Left renal pelvis (tissue), 4 donors: ENCODE measurements at places on chromosomes 7 and 10.

DNA sequence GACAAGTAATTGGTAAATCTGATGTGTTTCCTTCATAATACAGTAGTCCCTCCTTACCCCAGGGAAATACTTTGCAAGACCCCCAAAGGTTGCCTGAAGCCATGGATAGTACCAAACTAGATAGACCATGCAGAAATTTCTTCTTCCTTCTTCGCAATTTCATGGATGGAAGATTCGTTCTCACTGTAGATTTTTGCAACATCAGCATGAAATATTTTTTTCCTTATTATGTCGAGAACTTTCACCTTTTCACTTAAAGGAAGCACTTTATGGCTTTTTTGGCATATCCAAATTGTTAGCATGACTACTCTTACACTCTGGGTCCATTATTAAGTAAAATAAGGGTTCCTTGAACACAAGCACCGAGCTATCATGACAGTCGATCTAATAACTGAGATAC is 333.2 kb downstream of the LHFPL3 start:
- DNase-seq: no peak

DNA sequence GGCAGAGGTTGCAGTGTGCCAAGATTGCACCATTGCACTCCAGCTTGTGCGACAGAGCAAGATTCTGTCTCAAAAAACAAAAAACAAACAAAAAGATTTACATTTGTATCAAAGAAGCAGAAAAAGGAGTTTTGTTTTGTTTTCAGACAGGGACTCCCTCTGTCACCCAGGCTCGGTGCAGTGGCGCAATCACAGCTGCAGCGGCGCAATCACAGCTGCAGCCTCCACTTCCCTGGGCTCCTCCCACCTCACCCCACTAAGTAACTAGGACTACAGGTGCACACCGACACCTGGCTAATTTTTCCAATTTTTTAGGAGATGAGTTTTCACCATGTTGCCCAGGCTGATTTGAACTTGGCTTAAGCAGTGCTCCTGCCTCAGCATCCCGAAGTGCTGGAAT is 1.8 kb downstream of the ARMC10 start:
- DNase-seq: no peak

GRCh38 chr10:13669901-13670300 is 83.1 kb downstream of the PRPF18 start:
- DNase-seq: no peak

DNA sequence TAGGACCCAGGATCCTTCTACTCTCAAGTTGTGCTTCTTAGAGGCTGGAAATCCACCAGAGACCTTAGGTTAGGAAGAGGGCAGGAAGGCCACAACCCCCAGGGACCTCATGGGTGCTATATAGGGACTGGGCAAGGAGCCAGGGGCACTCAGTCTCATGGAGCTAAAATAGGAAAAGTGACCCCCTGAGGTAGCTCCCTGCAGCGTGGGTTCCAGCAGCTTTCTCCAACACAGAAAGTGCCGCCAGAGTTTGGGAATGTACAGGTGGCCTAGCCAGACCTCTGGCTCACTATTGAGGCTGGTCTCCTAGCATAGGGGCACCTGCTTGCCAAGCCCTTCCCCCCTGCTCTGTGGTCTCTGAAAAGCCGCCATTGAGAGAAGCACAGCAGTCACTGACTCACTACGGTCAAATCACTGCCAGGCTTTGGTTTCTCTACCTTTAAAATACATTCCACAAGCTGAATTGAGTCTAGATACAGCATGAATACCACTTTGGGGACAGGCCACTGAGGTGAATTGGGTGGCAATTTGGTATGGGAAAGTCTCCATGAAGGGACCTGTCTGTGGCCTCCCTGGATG is 333.2 kb upstream of the PODXL start:
- no peak for DNase-seq

GRCh38 chr7:76395965-76396726 is 13.4 kb downstream of the SSC4D start:
- no peak for DNase-seq

DNA sequence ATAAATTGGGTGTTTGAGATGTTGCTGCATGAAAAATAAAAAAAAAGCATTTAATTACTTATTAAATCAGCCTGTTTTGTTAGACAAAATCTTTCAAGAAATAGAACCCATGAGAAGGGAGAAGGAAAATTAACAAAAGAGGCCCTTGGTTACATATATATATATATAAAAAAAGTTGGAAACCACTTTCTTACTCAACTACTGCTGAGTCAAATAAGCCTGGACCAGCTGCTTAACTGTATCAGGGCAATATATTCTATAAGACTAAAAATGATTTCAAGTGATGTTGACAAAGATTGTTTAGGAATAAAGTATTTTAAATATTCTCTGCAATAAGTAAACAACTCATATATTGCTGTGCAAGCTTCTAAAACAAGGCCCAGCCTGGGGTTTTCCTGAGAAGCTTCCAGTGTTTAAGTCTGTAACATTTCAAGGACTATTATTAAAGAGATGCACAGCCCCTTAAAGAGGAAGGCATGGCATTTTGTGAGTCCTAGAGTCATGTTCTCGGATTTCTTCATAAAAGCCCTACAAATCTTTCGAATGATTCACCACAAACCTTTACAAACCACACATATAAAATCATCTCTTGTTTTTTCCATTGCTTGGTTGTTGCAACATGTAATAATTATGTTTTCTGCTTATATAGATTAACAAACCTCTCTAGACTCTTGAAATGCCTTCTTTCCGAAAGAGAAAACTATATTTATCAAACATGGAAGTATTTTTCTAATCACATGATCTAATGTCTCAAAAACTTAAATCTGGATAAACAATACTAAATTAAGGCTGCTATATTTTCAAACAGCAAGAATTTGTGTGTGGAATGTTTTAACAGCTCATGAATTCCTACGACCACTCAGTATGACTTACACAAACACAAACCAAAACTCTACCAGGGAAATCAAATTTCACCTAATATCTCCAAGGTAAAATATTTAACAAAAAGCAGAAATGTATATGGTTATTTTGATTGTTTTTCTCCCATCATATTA is 14.3 kb downstream of the JAZF1 start:
- DNase-seq: no peak

DNA sequence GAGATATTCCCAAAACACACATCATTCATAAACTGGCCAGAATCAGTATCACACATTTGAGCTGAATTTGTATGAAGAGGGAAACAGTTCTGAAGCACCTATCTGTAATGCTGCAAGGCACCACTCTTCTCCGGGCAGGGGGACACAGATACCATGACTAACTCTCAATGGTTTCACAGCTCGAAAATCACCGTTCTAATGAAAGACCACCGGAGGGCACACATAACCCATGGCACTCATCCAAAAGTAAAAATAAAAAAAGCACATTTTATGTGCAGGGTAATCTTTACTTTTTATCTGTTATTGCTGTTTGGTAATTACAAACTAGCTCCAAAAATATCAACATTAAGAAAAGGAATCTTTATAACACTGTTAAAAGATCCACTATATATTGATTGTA is 137.5 kb downstream of the PARD3 start:
- no peak for DNase-seq

GRCh38 chr7:5088906-5089305 is 43.2 kb downstream of the RBAK start:
- DNase-seq: no peak

DNA sequence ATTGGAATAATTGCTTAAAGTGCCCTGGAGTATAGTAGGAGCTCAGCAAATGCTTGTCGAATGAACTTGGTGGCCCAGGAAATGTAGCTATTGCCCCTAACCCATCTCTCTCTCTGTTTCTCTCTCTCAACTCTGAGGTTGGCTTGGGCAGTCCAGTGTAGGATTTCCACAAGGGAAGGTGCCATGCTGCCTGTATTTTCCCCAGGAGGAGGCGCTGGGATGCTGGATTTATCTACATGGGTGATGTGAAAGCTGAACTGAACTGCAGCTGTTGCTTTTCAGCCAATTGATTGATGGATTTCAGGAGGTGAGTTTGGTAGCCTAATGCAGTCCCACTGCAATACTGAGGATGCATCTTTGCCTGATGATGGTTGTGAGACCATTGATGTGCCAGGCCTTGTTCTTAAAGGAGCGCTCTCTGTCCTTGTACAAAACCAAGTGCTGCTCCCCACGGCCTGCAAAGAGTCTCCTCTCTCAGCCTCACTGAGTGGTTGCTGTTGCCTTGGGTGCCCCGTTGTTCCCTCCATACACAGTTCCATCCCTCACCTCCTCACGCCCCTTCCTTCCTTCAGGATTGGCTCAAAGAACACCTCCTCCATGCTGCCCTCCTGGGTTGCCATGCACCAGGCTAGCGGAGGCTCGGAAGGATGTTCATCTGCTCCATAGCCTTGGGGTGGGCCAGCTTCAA is 200.6 kb downstream of the GLRX3 start:
- no peak for DNase-seq

GRCh38 chr10:118356628-118357027 is 14.5 kb upstream of the FAM204A start:
- DNase-seq: no peak

- DNase-seq: no peak
These were observed 981.5 kb downstream of the SORCS1 start for GRCh38 chr10:106183041-106183440.

DNA sequence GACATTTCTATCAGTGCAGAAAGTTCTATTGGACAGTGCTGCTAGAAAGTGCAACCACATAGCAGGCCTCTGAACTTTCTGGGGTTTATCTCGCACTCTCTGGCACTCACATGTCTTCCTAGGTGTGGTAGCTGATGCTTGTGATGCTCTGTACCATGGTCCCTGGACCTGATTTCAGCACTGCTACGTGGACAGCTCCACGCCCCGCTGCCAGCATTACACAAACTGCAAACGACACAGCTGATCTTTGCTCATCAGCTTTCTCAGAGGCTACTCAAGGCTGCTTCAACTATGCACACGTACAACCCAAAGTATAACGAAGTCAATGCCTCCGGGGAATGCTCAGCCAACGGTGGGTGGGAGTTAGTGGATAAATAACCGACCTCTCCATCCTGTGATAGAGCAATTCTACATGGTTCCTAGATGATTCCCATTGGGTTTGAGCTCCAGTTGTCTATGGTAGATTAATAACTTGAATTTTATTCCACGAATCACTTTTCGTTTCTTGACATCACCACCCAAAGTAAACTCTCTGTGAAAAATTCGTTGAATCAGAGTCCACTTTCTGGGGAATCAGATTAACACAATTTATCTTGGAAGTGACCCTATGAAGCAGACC is 302.5 kb downstream of the ACTR3B start:
- no peak for DNase-seq

DNA sequence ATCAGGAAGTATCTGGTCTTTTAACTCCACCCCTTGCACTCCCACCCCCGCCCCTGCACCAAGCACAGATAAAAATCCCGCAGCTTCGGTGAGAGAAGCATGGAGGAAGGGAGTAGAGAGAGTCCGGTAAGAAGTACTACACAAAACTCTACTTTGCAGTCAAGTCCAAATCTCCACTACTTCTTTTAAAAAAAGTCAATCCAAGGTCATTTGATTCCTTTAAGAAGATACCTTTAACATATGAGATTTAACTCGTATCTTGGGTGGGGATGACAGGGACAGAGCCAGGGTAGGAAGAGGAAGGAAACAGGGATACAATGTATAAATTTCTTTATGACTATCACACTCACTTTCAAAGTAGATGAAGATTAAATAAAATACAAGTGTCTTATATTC is 132.1 kb downstream of the NRBF2 start:
- no peak for DNase-seq

DNA sequence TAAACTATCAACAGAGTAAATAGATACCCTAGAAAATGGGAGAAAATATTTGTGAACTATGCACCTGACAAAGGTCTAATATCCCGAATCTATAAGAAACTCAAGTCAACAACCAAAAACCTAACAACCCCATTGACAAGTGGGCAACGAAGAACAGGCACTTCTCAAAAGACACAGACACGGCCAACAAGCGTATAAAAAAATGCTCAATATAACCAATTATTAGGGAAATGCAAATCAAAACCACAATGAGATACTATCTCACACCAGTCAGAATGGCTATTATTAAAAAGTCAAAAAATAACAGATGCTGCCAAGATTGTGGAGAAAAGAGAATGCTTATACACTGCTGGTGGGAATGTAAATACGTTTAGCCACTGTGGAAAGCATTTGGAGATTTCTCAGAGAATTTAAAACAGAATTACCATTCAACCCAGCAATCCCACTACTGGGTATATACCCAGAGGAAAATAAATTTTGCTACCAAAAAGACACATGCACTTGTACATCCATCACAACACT is 63.2 kb upstream of the CAV2 start:
- DNase-seq: no peak

DNA sequence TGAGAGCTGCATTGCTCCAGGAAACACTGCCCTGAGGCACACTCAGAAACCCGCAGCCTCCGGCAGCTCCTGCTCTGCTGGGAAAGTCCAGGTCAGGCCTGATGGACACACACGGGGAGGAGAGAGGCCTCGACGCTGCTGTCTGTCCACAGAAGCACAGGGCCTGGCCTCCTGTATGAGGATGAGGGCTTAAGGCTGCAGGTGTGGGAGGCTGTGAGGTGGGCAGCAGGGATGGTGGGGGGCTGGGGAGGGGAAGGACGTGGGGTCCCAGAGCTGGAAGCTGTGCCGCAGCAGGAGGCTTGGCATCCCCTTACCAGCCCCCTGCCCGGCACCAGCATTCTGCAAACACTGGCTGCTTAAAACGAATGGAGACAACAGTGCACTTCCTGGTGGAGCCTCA is 186.2 kb downstream of the DNAJB6 start:
- DNase-seq: no peak

- no peak for DNase-seq
These were observed 38.7 kb downstream of the LAMB4 start for GRCh38 chr7:108091461-108091831.

GRCh38 chr10:43854007-43854406 is 205.3 kb upstream of the ZNF32 start:
- DNase-seq: no peak

GRCh38 chr10:119362122-119362521 is 154.8 kb downstream of the GRK5 start:
- no peak for DNase-seq

DNA sequence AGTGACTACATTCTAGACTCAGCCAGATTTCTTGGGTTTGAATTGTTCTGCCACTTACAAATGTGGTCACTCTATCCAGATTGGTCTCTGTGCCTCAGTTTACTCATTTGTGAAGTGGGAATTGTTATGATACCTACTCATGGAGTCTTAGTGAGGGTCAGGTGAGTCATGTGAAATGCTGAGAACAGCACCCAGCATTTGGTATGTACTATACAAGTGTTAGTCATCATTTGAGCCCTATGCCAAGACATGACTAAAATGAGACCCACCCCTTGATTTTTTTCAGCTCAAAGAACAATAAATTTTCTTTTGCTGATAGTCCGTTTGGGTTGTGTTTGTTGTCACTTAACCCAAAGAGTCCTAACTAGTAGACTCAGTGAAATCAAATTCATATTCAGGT is 92.8 kb downstream of the CHN2 start:
- DNase-seq: no peak

- DNase-seq: no peak
These were observed 20.4 kb downstream of the JCAD start for GRCh38 chr10:30038781-30039536.

DNA sequence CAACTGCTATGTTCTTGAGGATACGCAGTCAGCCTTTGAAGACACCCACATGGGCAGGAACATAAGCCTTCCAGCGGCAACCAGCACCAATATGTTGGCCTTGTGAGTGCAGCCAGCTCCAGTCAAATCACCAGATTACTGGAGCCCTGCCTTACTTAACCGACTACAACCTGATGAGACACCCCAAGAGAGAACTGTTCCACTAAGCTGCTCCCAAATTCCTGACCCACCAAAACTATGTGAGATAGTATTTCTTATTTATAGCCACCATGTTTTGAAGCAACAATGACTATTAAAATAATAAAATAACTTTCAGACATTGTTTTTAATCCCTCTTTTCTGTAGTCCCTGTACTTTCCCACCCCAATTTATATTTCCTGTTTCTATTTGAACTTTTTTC is 179.6 kb downstream of the ADK start:
- DNase-seq: no peak
